NCI-H2029 treated with DMSO at 0.1 percent for 48 hours (cell line): ENCODE measurements at places on chromosomes 16 and 17.

- DNase-seq: no peak
Observed at GRCh38 chr17:35238821-35239220, 4.1 kb upstream of the SLFN5 start.

DNA sequence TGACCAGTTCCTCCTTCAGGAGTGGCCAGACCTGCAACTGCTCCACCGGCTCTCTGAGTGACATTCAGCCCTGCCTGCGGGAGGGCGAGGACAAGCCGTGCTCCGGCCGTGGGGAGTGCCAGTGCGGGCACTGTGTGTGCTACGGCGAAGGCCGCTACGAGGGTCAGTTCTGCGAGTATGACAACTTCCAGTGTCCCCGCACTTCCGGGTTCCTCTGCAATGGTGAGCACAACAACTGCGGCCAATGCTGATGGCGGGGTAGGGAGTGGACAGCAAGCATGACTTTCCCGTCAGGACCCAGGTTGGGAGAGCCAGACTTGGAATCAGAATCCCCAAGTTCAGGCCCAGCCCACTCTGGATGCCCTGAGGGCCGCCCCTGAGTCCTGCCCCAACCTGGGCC, 12.2 kb downstream of the ITGB4 start:
- no peak for DNase-seq

DNA sequence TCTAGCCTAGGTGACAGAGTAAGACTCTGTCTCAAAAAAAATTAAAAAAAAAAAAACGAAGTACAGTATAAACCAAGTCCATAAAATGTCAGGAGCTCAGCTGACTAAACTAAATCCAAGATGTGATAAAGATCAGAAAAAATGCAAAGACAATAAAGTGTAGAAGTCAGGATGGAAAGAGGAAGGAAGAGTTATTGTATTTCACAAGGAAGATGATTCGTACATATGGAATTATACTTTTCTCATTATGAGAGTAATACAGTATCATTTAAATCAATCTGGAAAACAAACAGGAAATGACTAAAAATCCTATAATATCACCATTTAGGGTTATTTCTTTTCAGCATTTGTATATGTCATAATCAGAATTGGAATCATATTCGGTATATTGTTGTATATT, 11.4 kb upstream of the APOH start:
- DNase-seq: no peak

DNA sequence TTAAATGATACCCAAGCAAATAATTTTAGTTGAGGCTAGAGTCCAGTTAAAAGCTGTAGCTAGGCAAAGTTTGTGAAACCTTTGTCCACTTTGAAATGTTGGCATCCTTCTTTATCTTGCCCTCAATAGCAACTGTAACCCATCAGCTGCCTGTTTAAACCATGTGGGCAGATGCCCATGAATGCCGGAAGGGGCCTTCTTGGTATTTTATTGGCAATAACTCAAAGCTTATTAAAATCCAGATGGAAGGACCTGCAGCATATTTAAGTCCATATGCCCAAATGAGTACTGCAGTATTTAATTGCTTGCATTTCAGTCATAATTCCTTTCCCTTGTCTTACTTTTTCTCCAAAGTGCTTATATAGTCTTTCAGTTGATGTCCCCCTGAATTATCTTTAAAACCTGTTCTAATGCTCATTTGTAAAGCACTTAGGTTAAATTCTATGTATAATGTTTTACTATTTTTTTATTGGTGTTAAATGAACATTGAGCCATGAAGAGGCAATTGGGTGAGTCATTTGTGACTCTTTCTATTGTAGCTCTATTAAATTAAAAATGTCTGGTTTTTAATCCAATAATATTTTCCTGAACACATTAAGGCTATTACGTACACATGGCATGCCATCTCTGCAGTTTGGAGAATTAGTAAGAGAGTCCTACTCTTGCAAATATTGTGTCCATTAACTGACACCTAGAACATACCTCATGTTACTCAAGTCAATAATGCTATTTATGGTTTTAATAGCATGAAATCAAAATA, 225.3 kb downstream of the KCNJ2 start:
- no peak for DNase-seq

GRCh38 chr16:49353680-49354079, 19.9 kb upstream of the C16orf78 start:
- no peak for DNase-seq

GRCh38 chr16:54952195-54952594, 21.5 kb downstream of the IRX5 start:
- DNase-seq: no peak
